Renal cortical epithelial cell (primary cell): ENCODE measurements at places on chromosomes 13 and 19.

DNA sequence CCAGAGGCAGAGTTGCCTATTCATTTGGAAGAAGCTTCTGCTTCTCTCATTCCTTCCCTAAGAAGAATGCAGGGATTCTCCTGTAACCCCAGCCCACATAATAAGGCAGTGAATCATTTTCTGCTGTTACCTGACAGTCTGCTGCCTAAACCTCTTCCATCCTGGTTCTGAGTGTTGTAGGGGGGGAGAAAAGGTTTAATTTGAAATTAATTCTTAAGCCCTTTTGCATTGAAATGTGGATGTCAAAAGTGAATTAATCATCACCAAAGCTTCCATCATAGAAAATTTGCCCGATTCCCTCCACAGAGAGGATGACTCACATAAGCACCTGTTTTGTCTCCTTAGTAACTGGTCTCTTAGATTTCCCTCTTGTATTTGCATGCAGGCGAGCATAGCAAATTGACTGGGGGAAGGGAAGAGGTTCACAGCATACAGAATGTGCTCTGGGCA, 146.7 kb upstream of the FNDC3A start:
- peak; percentile 91 for DNase-seq

GRCh38 chr13:112142401-112142930, 75.5 kb downstream of the SOX1 start:
- DNase-seq = no peak

GRCh38 chr13:21242236-21242635, 65.8 kb downstream of the MRPL57 start:
- no peak for DNase-seq

GRCh38 chr19:39736088-39736487, 1.7 kb downstream of the CLC start:
- no peak for DNase-seq

DNA sequence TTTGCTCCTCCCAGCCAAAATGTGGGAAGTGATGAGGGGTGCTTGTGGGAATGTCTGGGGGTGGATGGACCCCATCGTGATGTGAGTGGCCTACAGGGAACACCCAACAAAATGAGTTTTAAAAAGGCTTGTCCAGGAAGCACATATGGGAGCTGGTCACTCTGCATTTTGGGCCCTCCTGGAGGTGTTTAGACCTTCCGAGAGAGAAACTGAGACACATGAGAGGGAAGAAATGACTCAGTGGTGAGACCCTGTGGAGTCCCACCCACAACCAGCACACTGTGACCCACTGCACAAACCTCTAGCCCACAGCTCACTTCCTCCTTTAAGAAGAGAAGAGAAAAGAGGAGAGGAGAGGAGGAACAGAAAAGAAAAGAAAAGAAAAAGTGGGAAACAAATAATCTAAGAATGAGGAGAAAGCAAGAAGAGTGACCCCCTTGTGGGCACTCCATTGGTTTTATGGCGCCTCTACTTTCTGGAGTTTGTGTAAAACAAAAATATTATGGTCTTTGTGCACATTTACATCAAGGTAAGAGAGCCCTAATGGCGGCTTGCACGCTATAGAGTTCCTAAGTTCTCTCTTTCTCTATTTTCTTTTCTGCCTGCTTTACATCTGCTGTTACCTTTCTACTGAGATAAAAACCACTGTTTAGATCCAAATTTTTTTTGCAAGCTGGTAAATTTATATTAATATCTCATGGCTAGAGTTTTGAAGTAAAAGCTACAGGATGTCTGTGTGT, 13.3 kb upstream of the LILRB1 start:
- DNase-seq = no peak

DNA sequence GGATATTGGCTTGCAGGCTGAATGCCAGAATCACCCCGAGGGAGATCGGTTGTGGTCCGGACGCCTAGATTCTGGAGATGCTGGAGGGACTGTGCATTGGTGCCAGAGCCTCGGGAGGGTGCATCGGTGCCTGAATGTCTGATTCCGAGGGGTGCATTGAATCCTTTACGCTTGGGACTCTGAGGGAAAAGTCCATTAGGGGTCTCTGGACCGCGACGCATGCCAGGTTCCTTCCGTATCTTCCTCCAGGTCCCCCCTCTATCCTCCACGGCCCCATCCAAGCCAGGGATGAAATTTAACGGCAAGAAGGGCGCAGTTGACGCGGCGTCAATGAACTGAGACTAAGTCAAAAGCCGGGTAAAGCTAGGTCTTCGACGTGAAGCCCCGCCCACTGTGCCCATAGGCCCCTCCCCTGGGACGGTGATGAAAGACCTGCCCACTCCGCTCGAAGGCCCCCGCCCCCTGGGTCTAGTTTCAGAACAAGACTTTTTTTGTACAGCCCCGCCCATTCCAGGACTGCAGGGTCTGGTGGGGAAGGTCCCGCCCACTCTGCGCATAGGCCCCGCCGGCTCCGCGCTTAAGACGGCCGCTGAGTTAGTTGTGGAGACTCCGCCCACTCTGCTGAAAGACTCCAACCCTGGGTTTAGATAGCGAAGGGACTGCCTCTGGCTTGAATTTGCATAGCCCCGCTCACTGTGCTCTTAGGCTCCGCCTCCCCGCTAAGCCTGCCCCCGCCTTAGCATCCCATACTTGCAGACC, 737 bp downstream of the ZNF575 start:
- peak; percentile 99 for DNase-seq

- DNase-seq = no peak
Observed at GRCh38 chr19:58544591-58545285, 874 bp downstream of the TRIM28 start.

GRCh38 chr19:46496304-46496703, 637 bp upstream of the PNMA8B start:
- no peak for DNase-seq

DNA sequence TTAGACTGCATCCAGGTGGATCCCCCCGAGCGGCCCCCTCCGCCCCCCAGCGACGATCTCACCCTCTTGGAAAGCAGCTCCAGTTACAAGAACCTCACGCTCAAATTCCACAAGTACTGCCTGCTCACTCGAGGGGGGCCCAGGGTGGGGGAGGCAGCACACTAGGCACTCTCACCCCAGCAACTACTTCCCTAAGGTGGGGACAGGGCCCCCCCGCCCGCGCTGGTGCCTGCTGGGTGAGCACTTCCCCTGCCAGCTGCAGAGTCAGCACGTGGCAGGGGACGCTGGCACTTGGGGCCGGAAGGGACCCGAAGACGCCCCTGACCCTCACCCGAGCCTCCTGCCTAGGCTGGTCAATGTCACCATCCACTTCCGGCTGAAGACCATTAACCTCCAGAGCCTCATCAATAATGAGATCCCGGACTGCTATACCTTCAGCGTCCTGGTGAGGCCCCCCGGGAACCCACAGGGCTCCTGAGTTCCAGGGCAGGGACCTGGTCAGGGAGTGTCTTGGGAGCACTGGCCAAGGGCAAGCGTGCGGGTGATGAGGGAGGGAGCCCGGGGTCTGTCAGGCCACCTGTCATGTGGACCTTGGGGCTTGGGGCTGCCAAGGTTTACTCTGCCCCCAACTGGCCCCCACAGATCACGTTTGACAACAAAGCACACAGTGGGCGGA, 5.2 kb downstream of the MCOLN1 start:
- DNase-seq = no peak

GRCh38 chr13:57799624-57800023, 168.1 kb downstream of the PCDH17 start:
- DNase-seq = no peak

GRCh38 chr13:40255551-40255950, 410.9 kb downstream of the FOXO1 start:
- no peak for DNase-seq

- no peak for DNase-seq
Observed at GRCh38 chr19:18317961-18318800, 4.7 kb downstream of the LSM4 start.

GRCh38 chr13:24275041-24275440, 34.3 kb upstream of the C1QTNF9 start:
- no peak for DNase-seq

- DNase-seq = no peak
Observed at GRCh38 chr19:50490411-50490811, 13.8 kb upstream of the GARIN5A start.

DNA sequence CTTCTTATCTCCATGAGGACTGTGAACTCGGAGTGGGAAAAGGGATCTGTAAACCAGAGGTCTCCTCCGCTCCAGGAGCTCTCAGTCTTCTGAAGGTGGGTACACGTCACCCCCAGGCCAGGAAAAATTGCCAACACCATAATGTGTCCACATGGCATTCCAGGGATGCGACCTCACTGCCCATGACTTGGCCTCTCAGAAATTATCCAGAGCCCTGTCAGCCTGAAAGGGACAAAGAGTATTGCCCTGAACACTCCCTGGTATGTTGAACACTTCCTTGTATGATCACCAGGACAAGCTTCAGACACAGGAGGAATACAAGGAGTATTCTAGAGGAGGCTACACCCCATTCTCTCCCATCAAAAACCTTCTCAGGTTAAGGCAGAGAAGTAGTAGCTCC, 81.0 kb upstream of the SLC7A1 start:
- DNase-seq = peak; percentile 20

DNA sequence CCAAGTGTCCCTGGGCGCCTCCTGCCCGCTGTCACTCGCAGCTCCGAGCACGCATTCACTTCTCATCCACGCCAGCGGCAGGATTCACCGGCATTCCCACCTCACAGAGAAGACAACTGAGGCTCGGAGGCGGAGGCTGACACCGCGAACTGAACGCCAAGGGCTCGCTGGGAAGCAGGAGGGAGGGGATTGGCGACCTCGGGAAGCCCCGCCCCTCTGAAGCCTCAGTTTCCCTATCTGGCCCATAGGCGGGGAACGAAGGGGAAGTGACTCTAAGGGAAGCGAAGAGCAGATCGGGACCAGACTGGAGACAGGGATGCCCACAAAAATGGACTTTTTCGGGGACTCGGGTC, 256 bp downstream of the MICOS13 start:
- no peak for DNase-seq

DNA sequence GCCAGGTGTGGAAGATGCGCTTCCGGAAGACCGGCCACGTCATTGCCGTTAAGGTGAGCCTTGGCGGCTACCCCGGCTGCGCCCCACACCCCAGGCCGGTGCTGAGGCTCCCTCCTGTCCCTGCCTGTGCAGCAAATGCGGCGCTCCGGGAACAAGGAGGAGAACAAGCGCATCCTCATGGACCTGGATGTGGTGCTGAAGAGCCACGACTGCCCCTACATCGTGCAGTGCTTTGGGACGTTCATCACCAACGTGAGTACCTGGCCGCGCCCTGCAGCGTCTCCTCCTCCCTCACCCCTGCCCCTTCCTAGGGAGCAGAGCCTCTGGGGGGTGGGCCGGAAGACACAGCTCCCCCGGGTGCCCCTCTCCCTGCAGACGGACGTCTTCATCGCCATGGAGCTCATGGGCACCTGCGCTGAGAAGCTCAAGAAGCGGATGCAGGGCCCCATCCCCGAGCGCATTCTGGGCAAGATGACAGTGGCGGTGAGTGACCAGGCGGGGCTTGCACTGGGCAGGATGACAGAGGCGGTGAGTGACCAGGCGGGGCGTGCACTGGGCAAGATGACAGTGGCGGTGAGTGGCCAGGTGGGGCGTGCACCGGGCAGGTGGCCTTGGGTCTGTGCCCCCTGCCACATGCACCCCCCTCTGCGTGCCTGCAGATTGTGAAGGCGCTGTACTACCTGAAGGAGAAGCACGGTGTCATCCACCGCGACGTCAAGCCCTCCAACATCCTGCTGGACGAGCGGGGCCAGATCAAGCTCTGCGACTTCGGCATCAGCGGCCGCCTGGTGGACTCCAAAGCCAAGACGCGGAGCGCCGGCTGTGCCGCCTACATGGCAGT, 4.1 kb upstream of the TGFBR3L start:
- no peak for DNase-seq

DNA sequence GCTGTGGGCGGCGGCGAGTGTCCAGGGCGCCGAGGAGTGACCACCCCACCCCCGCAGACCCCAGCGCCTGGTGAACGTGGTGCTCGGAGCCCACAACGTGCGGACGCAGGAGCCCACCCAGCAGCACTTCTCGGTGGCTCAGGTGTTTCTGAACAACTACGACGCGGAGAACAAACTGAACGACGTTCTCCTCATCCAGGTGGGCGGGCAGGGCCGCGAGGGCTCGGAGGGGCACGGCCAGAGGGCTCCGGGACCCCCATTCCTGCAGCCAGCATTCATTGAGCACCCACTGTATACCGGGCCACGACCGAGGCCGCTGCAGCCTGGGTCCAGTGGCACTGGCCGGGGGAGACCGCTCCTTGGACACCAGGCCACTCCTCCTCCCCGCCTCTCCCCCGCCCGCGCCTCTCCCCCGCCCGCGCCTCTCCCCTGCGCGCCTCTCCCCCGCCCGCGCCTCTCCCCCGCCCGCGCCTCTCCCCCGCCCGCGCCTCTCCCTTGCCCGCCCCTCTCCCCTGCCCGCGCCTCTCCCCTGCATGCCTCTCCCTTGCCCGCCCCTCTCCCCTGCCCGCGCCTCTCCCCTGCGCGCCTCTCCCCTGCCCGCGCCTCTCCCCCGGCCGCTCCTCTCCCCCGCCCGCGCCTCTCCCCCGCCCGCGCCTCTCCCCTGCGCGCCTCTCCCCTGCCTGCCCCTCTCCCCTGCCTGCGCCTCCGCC, 3.2 kb downstream of the PRTN3 start:
- no peak for DNase-seq

DNA sequence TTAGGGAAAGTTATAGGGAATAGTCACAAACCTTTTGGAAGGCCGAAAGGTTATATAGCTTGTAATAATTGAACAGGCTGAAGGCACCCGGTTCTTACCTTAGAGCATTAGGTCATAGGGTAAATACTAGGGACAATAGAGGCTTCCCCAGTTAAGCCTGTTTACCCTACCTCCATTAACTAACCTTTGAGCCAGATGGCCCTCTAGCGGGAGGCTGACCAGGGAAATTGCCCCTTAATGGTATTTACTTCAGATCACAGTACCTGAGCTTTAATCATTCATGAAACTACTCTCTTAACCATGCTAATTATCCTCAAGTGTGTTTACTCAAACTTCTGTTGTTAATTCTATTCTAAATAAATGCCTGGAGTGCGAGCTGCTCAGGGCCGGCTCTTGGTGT, 20.4 kb upstream of the ZNF83 start:
- DNase-seq = no peak

- no peak for DNase-seq
Observed at GRCh38 chr13:108650271-108650670, 20.9 kb downstream of the MYO16 start.

GRCh38 chr13:28432816-28433560, 61.9 kb downstream of the FLT1 start:
- DNase-seq = no peak
